Stimulated activated CD8-positive, alpha-beta memory T cell treated with anti-CD3 and anti-CD28 coated beads, Interleukin-15, amount 100 ng/mL, for 48 hours (primary cell): ENCODE measurements at places on chromosomes 16 and 17.

DNA sequence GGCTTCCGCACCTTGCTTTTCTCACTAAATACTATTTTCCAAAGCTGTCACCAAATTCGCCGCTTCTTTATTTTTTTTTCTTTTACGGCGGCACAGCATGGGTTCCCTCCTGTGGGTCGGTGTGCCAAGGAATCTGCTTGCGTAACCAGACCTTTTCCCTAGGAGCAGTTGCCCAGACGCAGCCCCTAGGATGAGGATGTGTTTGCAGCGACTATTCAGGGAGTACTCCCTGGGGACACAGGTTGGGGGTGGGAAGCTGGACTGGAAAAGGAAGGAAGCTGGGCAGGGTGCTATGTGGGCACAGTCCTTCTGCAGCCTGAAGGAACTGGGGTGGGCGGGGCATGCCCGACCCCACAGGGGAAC, 49.0 kb upstream of the ZCCHC14 start:
- DNase-seq, result no peak

DNA sequence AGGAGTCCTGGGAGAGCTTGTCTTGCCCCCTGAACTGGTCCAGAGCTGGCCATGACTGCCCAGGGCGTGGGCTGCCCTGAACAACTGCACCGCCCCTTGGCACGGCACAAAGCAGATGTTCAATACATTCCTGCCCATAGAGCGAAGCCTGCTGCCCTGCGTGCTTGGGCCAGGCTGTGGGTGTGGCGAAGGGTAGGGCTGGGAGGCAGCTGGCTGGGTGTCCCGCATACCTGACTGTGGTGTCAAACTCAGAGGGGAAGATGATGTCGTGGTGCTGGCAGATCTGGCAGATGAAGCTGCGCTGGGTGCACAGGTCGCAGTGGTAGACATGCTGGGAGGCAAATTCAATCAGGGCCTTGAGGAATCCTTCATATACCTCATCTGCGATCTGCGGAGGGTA, 124.2 kb upstream of the SMURF2 start:
- no peak for DNase-seq

GRCh38 chr17:10614536-10615155, 42.5 kb downstream of the MYH3 start:
- DNase-seq, result no peak

- peak; percentile 46 for DNase-seq
Measured at GRCh38 chr17:77887464-77888241, 70.8 kb upstream of the TNRC6C start.

- DNase-seq, result no peak
Measured at GRCh38 chr16:71493213-71493612, 4.1 kb upstream of the ZNF19 start.

GRCh38 chr16:79287424-79287917, 313.1 kb downstream of the MAF start:
- no peak for DNase-seq

GRCh38 chr17:57852092-57852954, 2.5 kb upstream of the MRPS23 start:
- DNase-seq, result no peak

DNA sequence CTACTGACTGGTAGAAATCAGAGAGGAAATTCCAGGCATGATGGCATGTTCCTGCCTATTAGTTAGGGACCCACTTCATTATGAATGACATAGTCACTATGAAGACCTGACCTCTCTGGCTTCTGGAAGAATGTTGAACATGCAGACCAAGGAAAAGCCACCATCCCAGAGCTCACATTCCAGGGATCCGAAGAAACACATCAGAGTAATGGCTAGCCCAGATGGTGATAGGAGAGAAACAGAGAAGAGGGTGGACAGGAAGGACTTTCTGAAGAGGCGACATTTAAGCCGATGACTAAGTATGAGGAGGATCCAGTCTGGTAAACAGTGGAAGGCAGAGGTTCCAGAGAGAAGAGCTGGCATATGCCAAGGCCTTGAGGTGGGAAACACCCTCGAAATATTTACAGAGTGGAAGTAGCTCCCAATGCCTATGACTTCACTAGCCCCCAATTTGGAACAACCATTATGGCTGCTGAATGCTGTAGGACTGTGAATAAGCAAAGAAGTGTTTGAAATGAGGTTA, 216.2 kb downstream of the RBFOX1 start:
- DNase-seq, result no peak

GRCh38 chr17:296379-296778, 56.2 kb downstream of the RPH3AL start:
- DNase-seq, result no peak

GRCh38 chr16:80666378-80667250, 125.8 kb downstream of the DYNLRB2 start:
- no peak for DNase-seq

DNA sequence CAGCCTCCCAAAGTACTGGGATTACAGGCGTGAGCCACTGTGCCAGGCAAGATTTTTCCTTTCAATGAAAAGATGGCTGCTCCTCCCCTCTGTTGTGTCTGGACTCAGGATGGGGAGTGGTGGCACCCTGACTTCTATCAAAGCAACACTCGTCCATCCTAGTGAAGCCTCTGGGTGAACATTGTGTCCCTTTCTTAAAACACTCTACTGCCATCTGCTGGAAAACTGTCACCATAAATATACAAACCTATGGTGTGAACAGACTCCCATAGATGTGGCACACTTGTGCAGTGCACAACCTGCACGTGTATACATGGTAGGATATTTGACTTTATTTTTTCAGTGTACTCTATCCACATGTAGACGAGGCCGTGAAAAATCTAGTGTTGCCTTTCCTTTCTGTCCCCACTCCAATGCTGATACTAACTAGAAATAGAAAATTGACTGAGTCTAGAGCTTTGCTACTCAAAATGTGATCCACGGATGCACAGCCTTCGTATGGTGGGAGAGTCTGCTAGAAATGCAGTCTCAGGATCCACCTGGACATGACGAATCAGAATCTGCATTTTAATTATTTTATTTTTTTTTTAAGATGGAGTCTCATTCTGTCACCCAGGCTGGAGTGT, 55.9 kb upstream of the PLCG2 start:
- no peak for DNase-seq

- DNase-seq, result no peak
Measured at GRCh38 chr16:31452631-31453106, 6.6 kb upstream of the ARMC5 start.

- no peak for DNase-seq
Measured at GRCh38 chr16:88746506-88746905, 38.5 kb downstream of the PIEZO1 start.

GRCh38 chr17:82242977-82243647, 14.3 kb downstream of the SLC16A3 start:
- DNase-seq, result no peak

DNA sequence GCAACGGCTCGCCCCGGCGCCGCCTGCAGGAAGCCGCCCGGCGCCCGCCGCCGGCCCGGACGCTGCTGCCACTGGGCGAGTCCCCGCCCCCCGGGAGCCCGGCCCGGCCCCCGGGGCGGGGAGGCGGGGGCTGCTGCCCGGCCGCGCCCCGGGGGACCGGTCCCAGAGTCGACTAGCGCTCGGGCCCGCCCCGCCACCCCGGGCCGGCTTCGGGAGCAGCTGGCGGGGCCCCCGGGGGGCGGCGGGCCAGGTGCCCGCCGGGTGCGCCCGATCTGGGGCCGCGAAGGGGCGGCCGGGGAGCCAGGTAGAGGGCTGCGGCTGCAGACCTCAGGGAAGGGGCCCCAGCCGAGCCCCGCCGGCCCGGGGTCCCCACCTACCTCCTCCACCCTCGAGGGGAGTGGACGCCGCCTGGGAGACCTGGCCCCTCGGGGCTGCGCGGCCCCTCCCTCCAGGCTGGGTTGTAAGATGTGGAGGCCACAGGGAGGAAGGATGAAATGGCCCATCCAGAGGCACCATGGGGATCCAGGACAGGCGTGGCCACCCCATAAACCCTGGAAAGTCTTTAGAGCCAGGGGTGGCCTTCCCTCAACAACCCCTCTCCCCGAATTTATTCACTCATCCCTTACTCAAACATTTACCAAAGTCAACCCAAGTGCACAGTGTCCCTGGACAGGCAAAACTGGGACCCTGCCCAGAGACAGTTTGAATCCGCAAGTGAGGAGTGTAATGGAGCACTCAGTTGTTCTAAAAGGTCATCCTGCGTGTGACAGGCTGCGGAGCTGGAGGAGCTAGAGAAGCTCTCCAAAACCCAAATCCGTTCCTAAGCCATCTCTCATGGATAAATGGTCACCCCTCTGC, at the start of gene CDYL2:
TSS of gene CDYL2 (minus strand) at position 73 of the 858 bp plus-strand sequence. CDS start 425 bp downstream, outside the sequence.
- peak; percentile 23 for DNase-seq

DNA sequence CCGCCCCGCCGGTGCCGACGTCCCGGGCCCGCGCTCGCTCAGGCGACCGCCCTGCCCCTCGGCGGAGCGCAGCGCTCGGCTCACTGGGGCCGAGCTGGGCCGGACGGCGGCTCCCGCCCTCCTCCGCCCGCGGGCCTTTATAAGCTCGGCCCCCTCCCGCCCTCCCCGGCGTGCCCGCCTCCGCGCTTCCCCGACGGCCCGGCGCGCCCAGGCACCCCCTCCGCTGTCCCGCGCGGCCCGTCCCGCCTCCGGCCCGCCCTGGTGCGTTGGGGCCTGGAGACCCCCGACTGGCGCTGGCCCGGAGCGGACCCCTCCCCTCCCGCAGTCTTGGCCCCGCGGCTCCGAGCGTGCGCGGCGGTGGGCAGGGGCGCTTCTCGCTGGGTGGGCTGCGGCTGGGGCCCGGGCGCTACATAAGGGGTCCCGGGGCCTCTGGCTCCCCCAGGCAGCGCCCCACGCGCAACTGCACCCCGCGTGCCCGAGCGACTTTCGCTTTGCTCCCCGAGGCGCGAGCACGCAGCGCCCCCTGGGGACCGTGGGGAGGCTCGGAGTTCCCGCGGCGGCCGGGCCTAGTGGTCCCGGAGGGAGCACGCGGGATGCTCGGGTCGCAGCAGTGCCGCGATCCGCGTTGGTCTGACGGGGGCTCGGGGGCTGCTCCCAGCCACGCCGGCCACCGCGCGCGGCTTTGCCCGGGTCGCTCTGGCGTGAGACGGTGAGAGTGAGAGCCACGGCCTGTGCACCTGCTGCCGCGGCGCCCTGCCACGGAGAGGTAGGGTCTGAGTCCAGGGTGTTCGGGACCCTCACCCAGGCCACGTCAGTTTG, at the start of gene PIEZO1:
TSS of gene PIEZO1 (minus strand) at position 115 of the 819 bp plus-strand sequence. CDS start 256 bp downstream, outside the sequence.
- no peak for DNase-seq

DNA sequence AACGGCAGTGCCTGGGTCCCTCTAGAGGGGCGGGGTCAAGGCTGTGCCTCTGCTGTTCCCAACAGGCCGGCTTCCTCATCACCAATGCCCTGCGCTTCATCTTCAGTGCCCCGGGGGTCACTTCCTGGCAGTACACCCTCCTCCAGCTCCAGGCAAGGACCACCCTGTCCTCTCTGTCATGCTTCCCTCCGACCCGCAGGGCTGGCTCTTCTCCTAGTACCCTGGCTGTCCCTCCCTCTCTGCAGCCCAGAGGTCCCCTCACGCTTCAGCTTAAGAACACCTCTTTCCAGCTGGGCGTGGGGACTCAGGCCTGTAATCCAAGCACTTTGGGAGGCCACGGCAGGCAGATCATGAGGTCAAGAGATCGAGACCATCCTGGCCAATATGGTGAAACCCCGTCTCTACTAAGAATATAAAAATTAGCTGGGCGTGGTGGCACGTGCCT, 25.8 kb downstream of the CASKIN2 start:
- no peak for DNase-seq

DNA sequence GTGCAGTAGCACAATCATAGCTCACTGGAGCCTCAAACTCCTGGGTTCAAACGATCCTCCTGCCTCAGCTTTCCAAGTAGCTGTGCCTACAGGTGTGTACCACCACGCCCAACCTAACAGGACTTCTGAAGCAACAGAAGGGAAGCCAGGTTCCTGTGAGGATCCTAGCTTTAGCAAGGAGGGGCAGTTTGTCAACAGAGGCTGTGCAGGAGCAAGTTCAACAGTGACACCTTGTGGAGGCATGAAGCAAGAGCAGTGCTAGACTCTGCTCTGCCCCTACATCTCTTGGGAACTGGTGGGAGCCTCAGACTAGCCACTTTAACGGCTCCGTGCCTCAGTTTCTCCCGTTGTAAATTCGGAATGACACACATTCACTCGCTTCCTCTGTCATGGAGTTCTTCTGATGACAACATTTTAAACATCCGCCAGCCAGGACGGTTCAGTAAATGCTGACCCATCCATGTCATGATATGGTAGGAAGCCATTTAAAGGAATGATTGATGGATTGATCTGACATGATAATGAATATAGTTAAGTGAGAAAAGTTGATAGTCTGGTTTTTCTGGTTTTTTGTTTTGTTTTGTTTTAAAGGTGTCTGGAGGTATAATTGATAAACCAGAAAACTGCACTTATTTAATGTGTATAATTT, 218.7 kb downstream of the MRTFB start:
- DNase-seq, result no peak

DNA sequence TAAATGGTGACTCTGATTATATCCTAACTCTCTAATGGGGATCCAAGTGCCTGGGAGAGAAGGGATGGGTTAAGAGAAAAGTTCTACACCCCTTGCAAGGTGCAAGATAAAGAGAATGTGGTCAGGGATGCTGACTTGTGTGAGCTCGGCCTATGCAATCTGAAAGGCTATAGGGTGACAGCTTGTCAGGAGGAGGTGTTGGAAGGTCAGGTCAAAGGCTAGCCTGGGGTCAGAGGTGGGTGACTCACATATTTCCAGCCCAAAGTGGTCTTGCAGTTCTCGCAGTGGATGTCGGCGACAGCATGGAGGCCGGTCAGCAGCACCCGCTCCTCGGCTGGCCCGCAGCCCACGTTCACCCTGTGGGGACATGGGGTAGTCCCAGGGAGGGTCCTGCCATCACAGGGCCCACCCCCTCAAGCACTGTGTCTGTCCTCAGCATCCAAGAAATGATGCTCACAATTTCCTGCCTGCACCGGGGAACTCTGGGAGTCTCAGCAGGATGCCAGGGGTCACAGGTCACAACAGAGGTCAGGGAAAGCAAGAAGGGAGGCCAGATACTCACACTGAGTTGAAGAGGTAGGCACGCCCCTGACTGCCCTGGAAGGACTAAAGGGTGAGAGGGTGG, 1.4 kb downstream of the YPEL3 start:
- no peak for DNase-seq

DNA sequence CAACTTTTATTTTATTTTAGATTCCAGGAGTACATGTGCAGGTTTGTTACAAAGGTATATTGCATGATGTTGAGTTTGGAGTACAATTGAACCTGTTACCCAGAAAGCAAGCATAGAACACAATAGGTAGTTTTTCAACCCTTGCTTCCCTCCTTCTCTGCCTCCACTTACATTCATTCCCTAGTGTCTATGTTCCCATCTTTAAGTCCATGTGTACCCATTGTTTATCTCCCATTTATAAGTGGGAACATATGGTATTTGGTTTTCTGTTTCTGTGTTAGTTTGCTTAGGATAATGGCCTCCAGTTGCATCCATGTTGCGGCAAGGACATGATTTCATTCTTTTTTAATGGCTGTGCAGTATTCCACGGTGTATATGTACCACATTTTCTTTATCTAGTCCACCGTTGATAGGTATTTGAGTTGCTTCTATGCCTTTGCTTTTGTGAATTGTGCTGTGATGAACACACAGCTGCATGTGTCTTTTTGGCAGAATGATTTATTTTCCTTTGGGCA, 114.0 kb upstream of the NACA2 start:
- DNase-seq, result no peak

DNA sequence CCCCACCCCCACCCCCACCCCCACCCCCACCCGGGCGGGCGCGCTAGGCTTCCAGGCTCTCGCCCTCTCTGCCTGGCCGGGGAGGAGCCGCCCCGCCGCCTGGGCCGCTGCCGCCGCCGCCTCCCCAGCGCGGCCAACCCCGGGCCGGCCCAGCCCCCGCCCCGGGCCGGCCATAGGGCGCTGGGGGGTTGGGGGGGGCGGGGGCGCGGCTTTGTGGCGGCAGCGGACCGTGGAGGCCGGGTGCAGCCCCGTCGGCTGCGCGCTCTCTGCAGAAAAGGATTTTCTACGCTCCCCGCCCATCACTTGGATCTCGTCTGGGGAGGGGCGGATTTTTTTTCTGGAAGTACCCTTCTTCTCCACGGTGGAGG, 230.9 kb downstream of the MRTFB start:
- no peak for DNase-seq
